ENCODE measurements at places on chromosomes 12 and 14.
A peak's percentile ranks its signal among the peaks of the same experiment; 100 is the strongest.

- H3K4me1 ChIP-seq, result no peaks in the 10 kb centered on the region
- H3K27me3 ChIP-seq, result no peaks in the 10 kb centered on the region
- no peak overlapping the region for H3K27ac ChIP-seq
These were observed 2.3 kb downstream of the OR6C75 start for GRCh38 chr12:55365086-55365485.

GRCh38 chr12:15794196-15794595 is 5.0 kb upstream of the EPS8 start:
- H3K4me3 ChIP-seq, result no peak overlapping the region
- no peak overlapping the region for H3K27ac ChIP-seq
- no peaks in the 10 kb centered on the region for H3K27me3 ChIP-seq
- no peak for DNase-seq
- no peaks in the 10 kb centered on the region for H3K4me1 ChIP-seq

- no peaks in the 10 kb centered on the region for H3K4me1 ChIP-seq
- H3K27me3 ChIP-seq, result no peaks in the 10 kb centered on the region
- no peak overlapping the region for H3K4me3 ChIP-seq
- no peak for DNase-seq
- H3K36me3 ChIP-seq, result no peaks in the 10 kb centered on the region
These were observed 70.4 kb downstream of the MOK start for GRCh38 chr14:102234331-102235264.

DNA sequence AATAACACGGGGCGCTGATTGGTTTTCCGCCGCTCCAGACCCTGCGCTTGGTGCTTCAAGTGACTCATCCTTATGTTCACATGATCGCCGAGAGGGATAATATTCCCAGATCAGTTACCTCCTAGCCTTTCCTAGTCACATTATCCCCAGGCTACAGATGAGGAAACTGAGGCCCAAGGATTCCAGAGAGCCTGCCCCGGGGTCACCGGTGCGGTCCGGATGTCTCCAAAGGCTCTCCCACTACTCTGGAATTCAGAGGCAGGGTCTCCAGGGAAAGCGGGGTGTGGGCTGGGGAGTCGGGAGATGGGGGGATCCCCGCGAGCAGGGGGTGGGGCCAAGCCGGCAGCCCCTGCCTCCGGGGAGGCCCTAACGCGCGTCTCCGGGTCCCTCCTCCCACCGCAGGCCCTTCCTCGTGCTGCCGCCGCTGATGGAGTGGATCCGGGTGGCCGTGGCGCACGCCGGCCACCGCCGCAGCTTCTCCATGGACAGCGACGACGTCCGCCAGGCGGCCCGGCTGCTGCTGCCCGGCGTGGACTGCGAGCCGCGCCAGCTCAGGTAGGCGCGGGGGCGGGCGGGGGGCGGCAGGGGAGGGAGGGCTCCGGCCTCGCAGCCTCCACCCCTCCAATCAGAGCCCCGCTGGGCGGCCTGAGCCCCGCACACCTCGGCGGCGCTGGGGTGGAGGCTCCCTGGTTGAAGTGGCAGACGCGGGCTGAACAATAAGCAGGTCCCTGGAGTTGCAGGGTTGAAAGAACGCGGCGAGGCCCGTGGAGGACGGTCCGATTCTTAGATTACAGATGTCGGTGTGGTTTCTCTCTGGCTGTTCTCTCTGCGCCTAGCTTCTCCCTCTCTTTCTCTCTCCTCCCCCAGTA is 104.6 kb upstream of the PWP1 start:
- no peaks in the 10 kb centered on the region for H3K27me3 ChIP-seq
- H3K27ac ChIP-seq, result no peak overlapping the region
- no peak overlapping the region for H3K4me3 ChIP-seq
- no peak for DNase-seq
- H3K36me3 ChIP-seq, result no peaks in the 10 kb centered on the region

GRCh38 chr14:24861083-24861630 is 188.8 kb downstream of the STXBP6 start:
- no peaks in the 10 kb centered on the region for H3K4me1 ChIP-seq
- H3K27me3 ChIP-seq, result no peaks in the 10 kb centered on the region
- no peak overlapping the region for H3K27ac ChIP-seq
- no peak overlapping the region for H3K4me3 ChIP-seq

DNA sequence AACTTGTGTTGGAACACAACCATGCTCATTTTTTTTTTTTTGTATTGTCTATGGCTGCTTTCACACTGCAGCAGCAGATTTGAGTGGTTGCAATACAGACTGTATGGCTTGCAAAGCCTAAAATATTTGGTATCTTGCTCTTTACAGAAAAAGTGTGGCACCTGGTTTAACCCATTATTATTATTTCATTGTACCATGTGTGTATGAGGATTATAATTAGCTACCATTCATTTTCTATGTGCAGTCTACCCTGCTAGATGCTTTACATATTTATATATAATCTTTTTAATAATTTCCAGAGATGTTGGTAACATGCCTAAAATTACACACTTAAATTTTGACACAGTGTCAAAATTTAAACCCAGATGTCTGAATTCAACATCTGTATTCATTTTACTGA is 37.7 kb downstream of the SPATS2 start:
- H3K27ac ChIP-seq, result no peak overlapping the region
- no peaks in the 10 kb centered on the region for H3K36me3 ChIP-seq
- no peak overlapping the region for H3K4me3 ChIP-seq
- H3K27me3 ChIP-seq, result no peaks in the 10 kb centered on the region

- no peak for DNase-seq
- H3K4me1 ChIP-seq, result no peaks in the 10 kb centered on the region
- no peaks in the 10 kb centered on the region for H3K36me3 ChIP-seq
- H3K27ac ChIP-seq, result no peak overlapping the region
- H3K27me3 ChIP-seq, result no peaks in the 10 kb centered on the region
These were observed 410.7 kb upstream of the RGS6 start for GRCh38 chr14:71521238-71522135.

DNA sequence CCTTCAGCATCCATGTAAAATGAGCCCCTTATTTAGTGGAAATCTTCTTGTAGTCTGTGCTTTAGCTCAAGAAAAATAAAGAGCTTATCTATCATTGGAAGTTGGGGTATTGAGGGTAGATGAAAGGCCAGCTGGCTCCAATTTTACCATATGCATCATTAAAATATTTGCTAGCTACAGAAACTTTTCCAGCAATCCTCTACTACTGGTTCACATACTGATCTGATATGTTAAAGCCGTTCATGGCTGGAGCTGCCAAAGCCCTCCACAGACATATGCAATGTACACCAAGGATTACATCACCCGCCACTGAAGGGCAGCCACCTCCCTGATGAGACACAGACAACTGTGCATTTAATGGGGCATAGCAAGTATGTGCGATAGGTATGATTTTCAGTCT is 1205.3 kb downstream of the GALC start:
- no peaks in the 10 kb centered on the region for H3K4me1 ChIP-seq
- H3K27ac ChIP-seq, result no peak overlapping the region
- no peaks in the 10 kb centered on the region for H3K36me3 ChIP-seq
- no peaks in the 10 kb centered on the region for H3K27me3 ChIP-seq

DNA sequence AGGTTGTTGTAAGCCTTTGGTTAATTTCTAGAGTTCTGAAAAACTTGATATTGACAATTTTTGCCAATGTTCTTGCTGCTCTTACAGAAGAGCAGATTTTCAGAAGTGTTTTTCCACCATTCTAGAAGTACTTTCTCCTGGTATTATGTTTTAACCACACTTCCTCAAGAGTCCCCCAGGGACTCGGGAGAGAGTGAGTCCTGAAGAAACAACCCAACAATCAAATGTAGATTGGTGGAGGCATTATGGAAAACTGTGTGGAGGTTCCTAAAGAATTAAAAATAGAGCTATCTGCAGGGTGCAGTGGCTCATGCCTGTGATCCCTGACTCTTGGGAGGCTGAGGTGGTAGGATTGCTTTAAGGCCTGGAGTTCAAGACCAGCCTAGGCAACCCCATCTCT is 26.7 kb downstream of the OR10P1 start:
- H3K27me3 ChIP-seq, result peaks cover 4% of the 10 kb centered on the region
- no peak for DNase-seq
- H3K27ac ChIP-seq, result no peak overlapping the region
- H3K4me1 ChIP-seq, result no peaks in the 10 kb centered on the region
- H3K4me3 ChIP-seq, result no peak overlapping the region

- no peak for DNase-seq
- H3K4me3 ChIP-seq, result peak overlapping the region; percentile 5
- H3K27ac ChIP-seq, result no peak overlapping the region
- no peaks in the 10 kb centered on the region for H3K36me3 ChIP-seq
- H3K27me3 ChIP-seq, result peaks cover 9% of the 10 kb centered on the region
- H3K4me1 ChIP-seq, result no peaks in the 10 kb centered on the region
These were observed 1.4 kb upstream of the KCNK13 start for GRCh38 chr14:90060312-90060964.

DNA sequence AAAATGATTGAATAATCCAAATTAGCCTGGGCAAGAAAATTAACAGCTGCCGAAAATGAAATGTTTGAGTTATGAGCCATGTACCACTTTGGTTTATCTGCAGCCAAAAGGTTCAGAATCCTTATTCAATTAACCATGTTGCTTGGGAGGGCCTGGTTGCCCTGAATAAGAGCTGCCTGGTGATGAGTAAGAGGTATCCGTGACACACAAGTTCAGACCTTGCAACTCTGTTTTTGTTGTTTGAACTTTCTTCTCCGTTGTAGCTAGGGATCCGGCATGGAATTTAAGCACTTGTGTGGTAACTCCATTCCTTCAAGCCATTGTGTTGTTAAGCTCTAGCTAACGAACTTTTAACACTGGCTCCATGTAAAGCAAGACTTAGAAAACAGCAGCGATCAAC is 35.7 kb downstream of the FOXA1 start:
- H3K4me3 ChIP-seq, result no peak overlapping the region
- H3K4me1 ChIP-seq, result no peaks in the 10 kb centered on the region
- H3K27me3 ChIP-seq, result no peaks in the 10 kb centered on the region
- no peak overlapping the region for H3K27ac ChIP-seq
- H3K36me3 ChIP-seq, result no peaks in the 10 kb centered on the region
- DNase-seq, result no peak

GRCh38 chr14:79613625-79614024 is 597.7 kb downstream of the DIO2 start:
- H3K27me3 ChIP-seq, result no peaks in the 10 kb centered on the region
- DNase-seq, result no peak
- no peaks in the 10 kb centered on the region for H3K36me3 ChIP-seq
- no peak overlapping the region for H3K4me3 ChIP-seq
- no peak overlapping the region for H3K27ac ChIP-seq

DNA sequence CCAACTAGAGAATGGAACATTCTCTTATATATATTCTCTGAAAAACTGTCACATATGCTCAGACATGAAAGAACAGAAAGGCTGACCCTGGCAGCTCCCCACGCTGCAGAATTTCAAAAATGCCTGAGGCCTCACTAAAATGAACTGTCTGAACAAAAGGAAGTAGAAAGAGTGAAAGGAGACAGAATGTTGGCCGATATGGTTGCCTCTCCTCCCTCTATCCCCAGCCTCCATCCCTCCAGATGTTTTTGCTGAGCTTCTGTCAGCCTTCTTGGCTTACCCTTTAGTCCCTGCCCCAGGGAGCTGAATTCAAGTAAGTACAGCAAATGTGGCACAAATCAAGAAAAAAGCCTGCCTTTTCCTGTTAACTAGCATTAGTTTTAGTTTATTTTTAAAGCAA is 6.9 kb downstream of the SMCO2 start:
- no peaks in the 10 kb centered on the region for H3K4me1 ChIP-seq
- no peak overlapping the region for H3K27ac ChIP-seq
- no peaks in the 10 kb centered on the region for H3K27me3 ChIP-seq

GRCh38 chr14:24032727-24033418 is 18.9 kb upstream of the CARMIL3 start:
- no peak overlapping the region for H3K27ac ChIP-seq
- H3K4me1 ChIP-seq, result no peaks in the 10 kb centered on the region
- H3K36me3 ChIP-seq, result no peaks in the 10 kb centered on the region
- no peak overlapping the region for H3K4me3 ChIP-seq
- no peak for DNase-seq

DNA sequence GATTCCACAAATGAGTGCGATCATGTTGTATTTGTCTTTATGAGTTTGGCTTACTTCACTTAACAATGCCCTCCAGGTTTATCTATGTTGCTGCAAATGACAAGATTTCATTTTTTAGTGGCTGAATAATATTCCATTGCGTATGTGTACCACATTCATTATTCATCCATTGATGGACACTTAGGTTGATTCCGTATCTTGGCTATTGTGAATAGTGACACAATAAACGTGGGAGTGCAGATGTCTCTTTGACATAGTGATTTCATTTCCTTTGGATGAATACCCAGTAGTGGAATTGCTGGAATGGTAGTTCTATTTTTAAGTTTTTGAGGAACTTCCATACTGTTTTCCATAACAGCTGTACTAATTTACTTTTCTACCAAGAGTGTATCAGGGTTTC is 23.5 kb downstream of the AKAP6 start:
- no peaks in the 10 kb centered on the region for H3K36me3 ChIP-seq
- no peaks in the 10 kb centered on the region for H3K4me1 ChIP-seq
- no peaks in the 10 kb centered on the region for H3K27me3 ChIP-seq
- no peak overlapping the region for H3K27ac ChIP-seq
- no peak for DNase-seq

GRCh38 chr12:82835217-82835616 is 148.5 kb downstream of the TMTC2 start:
- no peak overlapping the region for H3K27ac ChIP-seq
- H3K4me3 ChIP-seq, result no peak overlapping the region
- no peaks in the 10 kb centered on the region for H3K36me3 ChIP-seq
- DNase-seq, result no peak

DNA sequence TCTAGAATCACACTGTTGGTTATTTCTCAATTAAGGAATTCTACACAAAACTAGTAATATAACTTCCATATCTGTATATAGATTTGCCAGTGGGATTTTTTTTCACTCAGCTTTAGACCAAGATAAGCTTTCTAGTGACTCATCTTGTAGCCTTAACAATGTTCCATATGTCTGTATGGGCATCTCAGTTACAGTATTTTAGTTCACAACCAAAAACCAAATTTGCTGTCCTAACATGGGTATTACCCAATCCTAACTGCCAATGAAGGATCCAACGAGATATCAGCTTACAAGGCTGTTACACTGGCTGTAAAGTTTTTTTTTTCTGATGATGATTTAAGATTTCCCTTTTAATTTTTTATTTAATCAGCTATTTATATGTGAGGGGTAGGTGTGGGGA is 31.5 kb upstream of the KRR1 start:
- DNase-seq, result no peak
- no peak overlapping the region for H3K4me3 ChIP-seq
- no peaks in the 10 kb centered on the region for H3K36me3 ChIP-seq
- H3K4me1 ChIP-seq, result no peaks in the 10 kb centered on the region

- no peaks in the 10 kb centered on the region for H3K27me3 ChIP-seq
- H3K27ac ChIP-seq, result no peak overlapping the region
- H3K4me1 ChIP-seq, result no peaks in the 10 kb centered on the region
- no peaks in the 10 kb centered on the region for H3K36me3 ChIP-seq
- DNase-seq, result no peak
- no peak overlapping the region for H3K4me3 ChIP-seq
These were observed 574.1 kb downstream of the SLC16A7 start for GRCh38 chr12:60169904-60170303.

- no peak for DNase-seq
- no peaks in the 10 kb centered on the region for H3K27me3 ChIP-seq
- no peaks in the 10 kb centered on the region for H3K36me3 ChIP-seq
- H3K27ac ChIP-seq, result no peak overlapping the region
These were observed 94.0 kb downstream of the TMX1 start for GRCh38 chr14:51333901-51334521.
